Keratinocyte (primary cell): ENCODE measurements at places on chromosomes 13 and 19.

DNA sequence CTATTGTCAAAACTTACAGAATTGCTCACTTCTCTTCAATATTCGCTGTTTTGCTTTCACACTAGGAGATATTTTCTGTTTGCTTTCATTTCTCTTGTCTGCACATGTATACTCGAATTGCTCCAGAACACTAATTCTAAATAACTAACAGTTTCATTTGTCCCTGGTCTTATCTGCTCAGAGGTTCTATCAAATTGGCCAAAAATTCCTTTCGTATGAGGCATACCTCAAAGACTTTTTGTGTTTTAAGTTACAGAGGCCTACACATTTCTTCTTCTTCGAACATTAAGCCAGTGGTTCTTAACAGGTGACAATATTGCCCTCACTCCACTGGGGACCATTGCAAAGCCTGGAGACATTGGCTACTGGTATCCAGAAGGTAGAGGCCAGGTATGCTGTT, 1314.6 kb downstream of the EFNB2 start:
- DNase-seq, result no peak

GRCh38 chr19:21848706-21849105, 12.7 kb upstream of the ZNF43 start:
- DNase-seq, result peak; percentile 74

GRCh38 chr13:110887597-110888333, 27.1 kb downstream of the ANKRD10 start:
- no peak for DNase-seq

DNA sequence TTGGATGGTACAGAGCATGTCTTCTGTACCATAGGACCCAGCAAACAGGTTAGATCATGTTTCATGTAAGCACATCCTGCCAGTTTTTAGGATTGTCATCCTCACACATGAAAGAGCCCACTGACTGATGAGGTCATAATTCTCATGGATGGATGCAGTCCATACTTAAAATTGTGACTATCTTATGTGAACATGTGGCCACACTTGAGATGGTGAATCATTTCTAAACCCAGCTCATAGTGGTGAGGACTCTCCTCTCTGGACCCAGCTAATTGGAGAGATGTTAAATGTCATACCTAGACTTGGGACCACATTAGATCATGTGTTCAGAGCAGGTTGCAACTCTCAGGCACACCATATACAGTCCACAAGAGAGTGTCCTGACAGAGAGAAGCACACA, 24.8 kb upstream of the ZNF254 start:
- DNase-seq, result no peak

GRCh38 chr13:30346153-30346788, 38.9 kb upstream of the KATNAL1 start:
- no peak for DNase-seq
